ENCODE measurements at places on chromosomes 7 and 10.

DNA sequence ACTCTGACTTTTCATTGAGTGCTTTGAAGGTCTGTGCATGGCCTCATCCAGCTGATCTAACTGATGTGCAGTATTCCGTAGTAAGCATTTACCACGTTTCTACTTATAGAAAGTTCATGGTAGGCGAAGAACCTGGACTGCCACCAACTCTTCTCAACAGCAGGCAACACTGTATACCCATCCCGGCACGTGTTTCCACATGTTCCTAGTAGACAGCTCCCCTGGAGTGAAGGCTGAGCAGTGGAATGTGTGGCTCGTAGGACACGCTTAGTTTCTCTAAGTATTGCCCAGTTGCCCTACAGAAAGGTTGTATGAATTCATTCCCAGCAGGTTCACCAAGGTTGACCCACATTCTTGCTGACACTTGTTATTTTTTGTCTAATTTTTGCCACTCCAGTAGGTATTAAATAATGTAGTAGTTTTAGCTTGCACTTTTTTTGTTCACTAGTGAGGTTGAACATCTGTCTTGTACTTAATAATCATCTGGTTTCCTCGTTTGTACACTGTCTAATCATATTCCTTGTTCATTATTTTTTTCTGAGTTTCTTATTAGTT lies 15.2 kb downstream of the PROSER2 start:
- no peak for DNase-seq

DNA sequence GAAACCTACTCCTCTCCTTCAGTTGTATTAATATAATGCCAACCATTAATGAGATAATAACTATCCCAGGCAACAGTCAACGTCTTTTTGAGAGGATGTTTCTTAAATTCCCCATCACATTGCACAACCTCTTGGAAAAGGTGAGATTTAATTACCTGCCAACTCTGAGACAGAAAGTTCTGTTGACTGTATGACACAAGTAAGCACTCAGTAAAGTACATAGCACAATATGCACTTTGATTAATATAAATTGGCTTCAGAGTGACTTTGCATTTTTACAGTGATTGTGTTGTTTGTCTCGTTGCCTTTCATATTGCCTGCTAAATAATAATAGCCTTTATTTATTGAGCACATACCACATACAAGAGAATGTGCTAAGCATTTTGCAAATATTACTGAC lies 46.7 kb downstream of the CAV1 start:
- no peak for DNase-seq

GRCh38 chr10:119769886-119770285 lies 44.0 kb downstream of the INPP5F start:
- DNase-seq = no peak

- no peak for DNase-seq
Observed at GRCh38 chr7:140537750-140538482, 58.6 kb upstream of the MKRN1 start.

DNA sequence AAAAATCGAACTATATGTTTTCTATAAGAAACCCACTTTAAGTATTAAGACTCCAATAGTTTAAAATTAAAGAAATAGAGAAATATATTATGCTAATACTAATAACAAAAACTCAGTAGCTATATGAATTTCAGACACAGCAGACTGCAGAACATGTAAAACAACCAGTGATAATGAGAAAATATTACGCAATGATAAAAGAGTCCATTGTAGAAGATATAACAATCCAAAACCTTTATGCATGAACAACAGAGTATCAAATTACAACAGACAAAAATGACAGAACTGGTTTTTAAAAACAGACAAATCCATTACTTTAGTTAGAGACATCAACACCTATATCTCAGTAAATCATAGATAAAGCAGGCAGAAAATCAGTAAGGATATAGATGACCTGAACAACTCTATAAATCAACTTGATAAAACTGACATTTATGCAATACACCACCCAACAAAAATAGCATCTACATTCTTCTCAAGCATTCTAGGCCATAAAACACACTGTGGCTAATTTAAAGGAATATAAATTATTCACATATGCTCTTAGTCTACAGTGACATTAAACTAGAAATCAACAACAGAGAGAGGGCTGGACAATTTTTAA lies 669.5 kb upstream of the GHITM start:
- DNase-seq = peak; percentile 2

GRCh38 chr10:87575851-87576250 lies 71.2 kb downstream of the MINPP1 start:
- peak; percentile 7 for DNase-seq

DNA sequence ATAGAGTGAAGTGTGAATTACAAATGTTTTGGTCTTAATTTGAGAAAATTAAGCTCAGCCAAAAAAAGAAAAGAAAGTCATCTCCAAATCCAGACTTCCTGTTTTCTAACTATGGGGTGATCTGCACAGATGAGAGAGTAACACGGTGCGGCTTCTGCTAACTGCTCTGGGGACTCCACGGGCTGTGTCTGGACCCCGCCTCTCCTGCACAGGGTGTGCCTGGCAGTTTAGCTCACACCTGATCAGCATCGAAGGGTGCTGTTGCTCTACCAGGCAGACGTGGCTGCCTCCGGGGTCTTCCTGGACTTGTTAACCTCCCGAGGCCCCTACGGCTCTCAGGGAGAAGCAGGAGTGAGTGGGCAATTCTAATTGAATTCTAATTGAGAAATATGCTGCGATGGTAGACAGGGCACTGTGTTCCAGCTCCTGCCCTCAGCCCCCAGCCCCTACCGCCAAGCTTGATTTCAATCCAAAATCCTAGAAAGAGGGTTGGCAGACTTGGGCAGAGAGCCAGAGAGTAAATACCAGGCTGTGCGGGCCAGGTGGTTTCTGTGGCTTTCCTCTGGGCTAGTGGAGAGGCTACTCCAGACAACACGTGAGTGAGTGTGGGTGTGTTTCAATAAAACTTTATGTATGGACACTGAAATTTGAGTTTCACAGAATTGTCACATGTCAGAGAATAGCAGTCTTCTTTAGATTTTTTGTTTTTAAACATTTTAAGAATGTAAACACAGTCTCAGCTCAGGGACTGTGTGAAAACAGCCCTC lies 13.4 kb downstream of the SHH start:
- no peak for DNase-seq

DNA sequence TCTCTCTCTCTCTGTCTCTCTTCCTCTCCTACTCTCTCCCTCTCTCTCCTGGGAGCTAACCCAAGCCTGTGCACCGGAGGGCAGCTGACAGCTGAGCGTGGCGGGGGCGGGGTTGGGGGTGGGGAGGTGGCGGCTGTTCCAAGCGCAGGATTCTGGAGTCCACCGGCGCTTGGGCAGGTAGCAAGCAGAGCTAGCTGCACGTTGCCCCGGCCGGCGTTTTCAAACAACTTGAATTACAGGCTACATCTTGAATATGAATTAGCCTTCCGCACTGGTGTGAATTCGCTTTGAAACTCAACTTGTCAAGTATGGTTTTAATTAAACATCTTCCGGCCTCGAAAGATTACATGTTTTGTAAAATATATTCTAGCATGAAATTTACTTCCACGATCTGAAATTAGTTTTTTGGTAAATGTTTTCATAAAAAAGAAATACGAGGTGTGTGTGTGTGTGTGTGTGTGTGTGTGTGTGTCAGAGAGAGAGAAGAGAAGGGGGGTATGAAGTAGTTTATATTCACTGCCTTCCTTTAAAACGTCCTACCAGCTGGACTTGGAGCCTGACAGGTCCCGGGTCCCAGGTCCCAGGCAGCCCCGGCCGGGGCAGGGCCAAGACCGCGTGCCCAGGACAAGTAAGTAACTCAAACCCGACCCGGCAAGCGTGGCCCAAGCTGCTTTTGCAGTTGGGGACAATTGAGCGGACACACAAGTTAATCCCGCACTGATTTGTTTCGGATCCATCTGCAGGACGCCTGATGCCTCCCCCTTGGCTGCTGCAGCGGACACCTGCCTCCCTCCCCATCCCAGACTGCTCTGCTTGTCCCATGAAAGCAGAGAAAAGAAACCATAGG lies 9.0 kb upstream of the DLX6 start:
- no peak for DNase-seq

DNA sequence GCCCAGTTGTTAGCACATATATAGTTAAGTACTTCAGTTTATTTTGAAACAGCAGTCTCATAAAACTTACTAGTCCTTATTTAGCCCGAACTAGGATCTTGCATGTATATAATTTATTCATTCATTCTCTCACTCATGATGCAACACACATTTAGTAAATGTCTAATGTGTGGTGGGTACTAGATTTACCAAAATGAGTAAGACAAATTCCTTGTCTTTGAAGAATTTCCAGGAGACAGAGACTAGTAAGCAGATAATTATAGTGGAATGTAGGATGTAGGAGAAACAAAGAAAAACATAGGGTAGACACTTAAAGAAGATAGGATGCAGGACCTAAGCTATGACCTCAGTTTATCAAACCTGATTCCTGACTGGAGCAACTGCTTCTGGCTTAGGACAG lies 120.2 kb upstream of the AMPH start:
- DNase-seq = no peak

DNA sequence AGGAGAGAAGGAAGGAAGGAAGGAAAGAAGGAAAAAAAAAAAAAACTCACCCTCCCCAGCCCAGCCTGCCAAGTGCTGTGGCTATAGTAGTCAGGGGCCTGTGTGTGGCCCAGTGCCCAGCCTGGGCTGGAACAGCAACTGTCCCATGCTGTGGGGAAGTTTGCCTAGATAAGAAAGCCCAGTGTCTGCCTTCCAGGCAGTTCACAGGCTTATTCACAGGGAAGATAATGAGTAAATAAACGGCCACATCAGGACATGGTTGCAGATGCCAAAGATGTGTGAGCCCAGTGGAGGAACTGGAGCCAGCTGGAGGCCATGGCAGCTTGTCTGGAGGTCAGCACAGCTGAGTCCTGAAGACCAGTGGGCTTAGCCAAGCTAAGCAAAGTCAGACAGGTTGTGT lies 132.4 kb upstream of the FOXK1 start:
- DNase-seq = no peak

DNA sequence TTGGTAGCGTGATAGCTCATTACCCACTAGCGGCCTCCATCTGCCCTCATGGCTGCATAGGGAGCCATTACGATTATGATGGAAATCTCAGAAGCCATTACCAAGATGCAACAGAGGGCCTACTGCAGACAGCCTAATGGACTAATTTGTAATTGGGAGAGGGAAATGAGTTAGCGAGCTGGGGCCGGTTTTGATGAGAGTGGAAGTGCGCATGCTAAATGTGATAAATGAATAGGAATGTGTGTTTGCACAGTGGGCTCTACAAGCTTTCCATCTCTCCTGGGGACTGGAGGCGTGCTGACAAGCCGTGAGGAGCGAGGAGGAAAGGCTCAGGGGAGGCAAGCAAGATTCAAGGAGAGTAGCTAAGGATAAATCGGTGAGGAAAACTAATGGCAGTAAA lies 644.5 kb upstream of the GALNT17 start:
- DNase-seq = no peak

GRCh38 chr7:26699766-26700165 lies 164.6 kb downstream of the SKAP2 start:
- DNase-seq = peak; percentile 11

GRCh38 chr10:5163487-5163886 lies 21.5 kb downstream of the AKR1C8 start:
- DNase-seq = no peak

- DNase-seq = no peak
Observed at GRCh38 chr7:46414946-46415345, 493.9 kb upstream of the IGFBP3 start.

GRCh38 chr10:95447685-95448084 lies 113.5 kb downstream of the SORBS1 start:
- peak; percentile 68 for DNase-seq

- no peak for DNase-seq
Observed at GRCh38 chr7:92934096-92934495, 97.7 kb upstream of the CDK6 start.

Data from skin of body (tissue), 3 donors.